ENCODE measurements at places on chromosomes 4 and X. TPM values are rescaled to one million over a fixed set of nuclear protein-coding genes. Genes with fewer than 3 reads are reported as not detected.

GRCh38 chr4:8559524-8560264 lies 20.5 kb upstream of the GPR78 start:
- H3K4me1 ChIP-seq, result no peaks in the 10 kb centered on the region
- no peaks in the 10 kb centered on the region for H3K27me3 ChIP-seq
- H3K27ac ChIP-seq, result no peak overlapping the region
- no peak for DNase-seq
- no peak overlapping the region for H3K4me3 ChIP-seq
- H3K36me3 ChIP-seq, result no peaks in the 10 kb centered on the region

GRCh38 chr4:153573881-153574802 lies 108.0 kb downstream of the TMEM131L start:
- H3K4me3 ChIP-seq, result no peak overlapping the region
- no peak overlapping the region for H3K27ac ChIP-seq
- DNase-seq, result peak; percentile 86
- no peaks in the 10 kb centered on the region for H3K36me3 ChIP-seq
- H3K27me3 ChIP-seq, result no peaks in the 10 kb centered on the region

DNA sequence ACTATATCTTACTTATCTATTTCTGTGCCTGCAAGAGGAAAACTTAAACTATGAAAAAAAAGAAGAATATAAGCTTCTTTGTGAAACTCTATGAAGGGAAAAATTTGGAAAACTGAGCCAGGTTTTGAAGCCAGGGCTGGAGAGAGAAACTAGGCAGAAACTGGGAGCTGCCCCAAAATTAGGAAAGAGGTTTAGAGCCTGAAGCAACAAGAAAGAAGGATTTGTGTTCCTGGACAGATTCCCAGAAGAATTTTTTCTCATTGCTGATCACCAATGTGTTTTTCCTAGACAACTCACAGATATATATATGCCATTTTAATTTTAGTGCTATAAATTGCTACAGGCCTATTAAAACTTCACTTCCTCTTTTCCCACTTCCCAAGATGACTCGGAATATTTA lies 245.0 kb upstream of the GEMIN8 start:
- H3K4me3 ChIP-seq, result no peak overlapping the region
- no peaks in the 10 kb centered on the region for H3K27me3 ChIP-seq
- no peaks in the 10 kb centered on the region for H3K36me3 ChIP-seq
- no peaks in the 10 kb centered on the region for H3K4me1 ChIP-seq
- no peak overlapping the region for H3K27ac ChIP-seq
- peak; percentile 64 for DNase-seq

DNA sequence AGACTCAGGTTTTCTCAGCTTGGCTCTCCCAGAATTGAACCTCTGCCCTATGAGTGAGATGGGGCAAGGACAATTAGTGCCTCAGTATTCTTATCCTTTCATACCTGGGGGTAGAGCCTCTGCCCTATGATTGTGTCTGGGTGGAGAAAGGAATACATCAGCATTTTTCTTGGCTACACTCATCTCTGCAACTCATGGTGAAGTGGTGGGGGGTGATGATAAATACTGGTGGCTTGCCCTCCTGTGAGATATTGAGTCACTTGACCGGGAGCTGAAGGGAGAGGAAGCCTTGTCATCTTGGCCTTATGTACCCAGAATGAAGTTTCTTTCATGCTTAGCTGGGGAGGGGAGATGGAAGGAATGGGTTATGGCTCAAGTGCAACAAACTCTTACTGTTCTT lies 71.3 kb upstream of the ENOX2 start:
- no peak overlapping the region for H3K27ac ChIP-seq
- no peaks in the 10 kb centered on the region for H3K36me3 ChIP-seq
- H3K4me3 ChIP-seq, result no peak overlapping the region

DNA sequence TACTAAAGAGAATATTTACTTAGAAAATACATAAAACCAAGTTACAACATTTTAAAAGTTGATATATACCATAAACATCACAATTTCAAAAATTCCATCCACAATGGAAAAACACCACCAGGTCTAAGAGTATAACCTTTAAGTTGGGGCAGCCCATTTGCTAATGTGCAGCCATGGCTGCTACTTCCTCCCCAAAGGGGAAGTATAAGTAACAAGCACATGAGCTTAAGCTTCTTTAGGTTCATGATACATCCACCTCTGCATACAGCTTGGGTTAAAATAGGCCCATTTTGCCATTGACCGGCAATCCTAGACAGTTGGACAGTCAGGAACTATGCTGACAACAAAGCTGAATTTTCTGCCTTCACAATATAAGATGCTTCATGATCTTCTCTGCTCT lies 16.6 kb upstream of the GASK1B start:
- DNase-seq, result no peak
- H3K4me1 ChIP-seq, result peaks cover 5% of the 10 kb centered on the region
- H3K27ac ChIP-seq, result no peak overlapping the region
- H3K4me3 ChIP-seq, result no peak overlapping the region
- no peaks in the 10 kb centered on the region for H3K27me3 ChIP-seq

DNA sequence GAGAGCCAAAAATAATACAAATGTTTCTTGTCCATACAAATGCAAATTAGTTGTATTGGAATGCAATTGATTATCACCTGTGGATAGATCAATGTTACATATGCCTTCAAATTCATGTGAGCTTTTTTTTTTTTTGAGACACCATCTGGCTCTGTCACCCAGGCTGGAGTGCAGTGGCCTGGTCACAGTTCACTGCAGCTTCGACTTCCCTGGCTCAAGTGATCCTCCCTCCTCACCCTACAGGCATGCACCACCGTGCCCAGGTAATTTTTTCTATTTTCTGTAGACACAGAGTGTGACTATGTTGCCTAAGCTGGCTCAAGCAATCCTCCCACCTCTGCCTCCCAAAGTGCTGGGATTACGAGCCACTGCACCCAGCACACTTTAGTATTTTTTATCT lies 38.6 kb upstream of the TMEM184C start:
- no peak overlapping the region for H3K27ac ChIP-seq
- no peak overlapping the region for H3K4me3 ChIP-seq
- no peaks in the 10 kb centered on the region for H3K27me3 ChIP-seq
- no peaks in the 10 kb centered on the region for H3K4me1 ChIP-seq

DNA sequence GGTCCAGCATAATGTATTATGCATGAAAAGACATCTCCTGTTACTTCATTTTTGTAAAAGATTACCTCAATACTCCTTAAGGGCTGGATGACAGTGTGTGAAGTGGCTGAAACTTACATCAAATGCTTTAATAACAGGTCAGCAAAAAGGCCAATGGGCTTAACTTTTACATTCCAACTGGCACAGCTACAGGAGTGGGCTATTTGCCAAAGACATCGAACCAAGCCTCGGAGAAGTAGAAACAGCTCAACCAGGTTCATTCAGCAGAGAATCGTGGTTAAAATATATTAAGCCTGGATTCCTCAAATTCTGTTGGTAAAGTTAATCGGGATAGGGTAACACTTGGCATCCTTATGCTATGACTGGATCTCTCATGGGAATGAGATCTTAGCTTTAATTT lies 639.7 kb downstream of the TRIML1 start:
- no peak for DNase-seq
- H3K27me3 ChIP-seq, result no peaks in the 10 kb centered on the region
- no peak overlapping the region for H3K27ac ChIP-seq
- no peak overlapping the region for H3K4me3 ChIP-seq
- H3K36me3 ChIP-seq, result no peaks in the 10 kb centered on the region

- peaks cover 13% of the 10 kb centered on the region for H3K36me3 ChIP-seq
- no peak overlapping the region for H3K4me3 ChIP-seq
- DNase-seq, result no peak
- no peaks in the 10 kb centered on the region for H3K27me3 ChIP-seq
Observed at GRCh38 chr4:38703635-38704034, 39.6 kb downstream of the KLF3 start.

DNA sequence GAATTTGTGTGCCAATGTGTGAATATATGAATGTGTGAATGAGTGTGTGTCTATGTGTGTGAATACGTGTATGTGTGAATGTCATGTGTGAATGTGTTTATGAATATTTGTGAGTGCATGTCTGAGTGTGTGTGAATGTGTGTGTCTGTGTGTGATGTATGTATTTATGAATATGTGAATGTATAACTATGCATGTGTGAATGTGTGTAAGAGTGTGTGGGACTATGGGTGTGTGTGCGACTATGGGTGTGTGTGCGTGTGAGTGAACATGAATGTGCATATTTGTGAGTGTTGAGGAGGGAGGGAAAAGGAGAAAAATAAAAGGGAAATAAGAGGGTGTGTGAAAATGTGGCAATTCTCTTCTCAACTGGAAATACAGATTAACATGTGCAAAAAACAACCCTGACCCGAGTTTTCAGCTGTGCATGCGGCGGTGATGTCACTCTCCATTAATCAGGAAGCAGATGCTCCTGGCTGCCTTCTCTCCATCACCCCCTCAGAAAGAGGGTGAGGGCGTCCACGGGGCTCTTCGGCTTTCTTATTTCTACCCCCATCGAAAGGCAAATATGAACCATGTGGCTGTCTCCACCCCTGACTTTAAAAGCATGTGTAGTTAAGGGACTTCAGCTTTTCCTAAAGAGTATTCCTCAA lies 219.8 kb downstream of the MAML3 start:
- no peak overlapping the region for H3K4me3 ChIP-seq
- no peak for DNase-seq
- no peak overlapping the region for H3K27ac ChIP-seq

DNA sequence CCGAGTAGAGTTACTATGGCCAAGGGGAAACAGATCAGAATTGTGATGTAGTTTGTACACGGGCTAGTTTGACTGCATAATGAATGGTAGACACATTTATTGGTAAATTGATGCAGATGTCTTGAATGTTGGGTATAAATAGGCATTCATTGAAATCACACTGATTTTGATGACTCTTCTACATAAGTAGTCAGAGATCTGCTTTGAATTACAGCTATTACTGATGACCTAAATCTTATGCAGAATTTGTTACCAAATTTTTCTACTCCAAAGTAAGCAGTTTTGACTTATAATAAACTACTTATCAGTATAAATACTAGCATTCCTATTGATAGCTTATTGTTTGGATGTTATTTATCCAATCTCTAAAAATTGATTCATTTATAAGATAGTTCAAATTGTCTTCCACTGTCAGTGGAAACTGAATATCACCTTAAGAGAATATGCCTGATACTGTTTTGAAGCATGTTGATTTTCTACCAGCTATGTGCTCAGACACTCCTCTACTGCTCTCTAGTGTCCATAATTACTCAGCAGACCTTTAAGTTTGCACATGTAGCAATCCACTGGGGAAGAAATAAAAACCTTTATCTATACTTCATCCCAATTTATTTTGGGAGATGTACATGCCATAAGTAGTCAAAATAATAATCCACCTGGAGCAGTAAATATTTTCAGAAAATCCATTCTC lies 120.3 kb downstream of the RASL11B start:
- H3K4me3 ChIP-seq, result no peak overlapping the region
- peak; percentile 66 for DNase-seq
- H3K36me3 ChIP-seq, result no peaks in the 10 kb centered on the region
- H3K27me3 ChIP-seq, result no peaks in the 10 kb centered on the region
- H3K27ac ChIP-seq, result no peak overlapping the region
- peaks cover 6% of the 10 kb centered on the region for H3K4me1 ChIP-seq

GRCh38 chr4:6620891-6621555 lies 19.5 kb upstream of the MRFAP1 start:
- no peak overlapping the region for H3K27ac ChIP-seq
- H3K27me3 ChIP-seq, result no peaks in the 10 kb centered on the region
- no peaks in the 10 kb centered on the region for H3K4me1 ChIP-seq
- no peaks in the 10 kb centered on the region for H3K36me3 ChIP-seq
- DNase-seq, result no peak

DNA sequence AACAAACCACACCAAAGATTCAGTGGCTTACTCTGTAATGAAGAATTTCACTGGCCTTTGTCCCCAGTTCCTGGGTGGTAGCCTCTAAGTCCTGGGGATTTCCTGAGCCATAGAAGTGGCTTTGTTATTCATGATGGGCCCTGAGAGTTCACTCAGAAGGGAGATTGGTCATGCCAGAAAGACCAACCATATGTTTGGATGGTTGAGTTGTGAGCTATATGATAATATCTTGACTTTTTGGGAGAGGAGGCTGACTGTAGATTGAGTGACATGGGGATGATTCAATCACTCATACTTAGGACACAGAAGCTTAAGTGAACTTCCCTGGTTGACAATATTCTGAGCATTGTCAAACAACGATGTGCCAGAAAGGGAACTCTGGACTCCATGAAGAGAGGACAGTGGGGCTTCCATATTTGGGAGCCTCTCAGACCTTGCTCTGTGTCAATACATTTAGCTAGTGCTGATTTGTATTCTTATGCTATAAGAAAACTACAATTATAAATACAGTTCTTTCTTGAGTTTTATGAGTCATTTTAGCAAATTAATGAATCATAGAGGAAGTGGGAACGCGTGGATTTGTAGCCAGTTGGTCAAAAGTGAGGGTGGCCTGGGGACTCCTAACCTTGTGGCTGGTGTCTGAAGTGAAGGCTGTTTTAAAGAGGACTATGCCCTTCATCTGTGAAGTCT lies 392.0 kb downstream of the GBA3 start:
- no peaks in the 10 kb centered on the region for H3K36me3 ChIP-seq
- DNase-seq, result no peak
- H3K27me3 ChIP-seq, result no peaks in the 10 kb centered on the region
- H3K27ac ChIP-seq, result no peak overlapping the region

DNA sequence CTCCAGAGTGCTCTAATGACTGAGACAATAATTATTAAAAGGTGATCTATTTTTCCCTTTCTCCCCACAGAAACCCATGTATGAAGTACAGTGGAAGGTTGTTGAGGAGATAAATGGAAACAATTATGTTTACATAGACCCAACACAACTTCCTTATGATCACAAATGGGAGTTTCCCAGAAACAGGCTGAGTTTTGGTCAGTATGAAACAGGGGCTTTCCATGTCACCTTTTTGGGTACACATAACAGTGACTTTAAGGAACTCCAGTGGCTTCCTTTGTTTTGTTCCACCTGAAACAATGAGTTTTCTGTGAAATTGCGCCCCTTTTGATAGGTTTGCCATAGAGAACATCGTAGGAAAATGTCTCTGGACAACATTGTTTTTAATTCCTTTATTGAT lies 69.6 kb downstream of the KIT start:
- no peak for DNase-seq
- H3K27me3 ChIP-seq, result no peaks in the 10 kb centered on the region
- H3K4me3 ChIP-seq, result no peak overlapping the region
- H3K27ac ChIP-seq, result no peak overlapping the region
- no peaks in the 10 kb centered on the region for H3K36me3 ChIP-seq
- H3K4me1 ChIP-seq, result no peaks in the 10 kb centered on the region

PLXNA3 gene
- total RNA-seq, result 83.6 TPM

DSPP gene
- not detected for total RNA-seq

ERCC6L gene
- 1.5 TPM for total RNA-seq

MAGED2 gene
- 177 TPM for total RNA-seq

UCP1 gene
- total RNA-seq, result not detected

CT45A3 gene
- total RNA-seq, result not detected
